ENCODE measurements at places on chromosomes 11 and 22.

DNA sequence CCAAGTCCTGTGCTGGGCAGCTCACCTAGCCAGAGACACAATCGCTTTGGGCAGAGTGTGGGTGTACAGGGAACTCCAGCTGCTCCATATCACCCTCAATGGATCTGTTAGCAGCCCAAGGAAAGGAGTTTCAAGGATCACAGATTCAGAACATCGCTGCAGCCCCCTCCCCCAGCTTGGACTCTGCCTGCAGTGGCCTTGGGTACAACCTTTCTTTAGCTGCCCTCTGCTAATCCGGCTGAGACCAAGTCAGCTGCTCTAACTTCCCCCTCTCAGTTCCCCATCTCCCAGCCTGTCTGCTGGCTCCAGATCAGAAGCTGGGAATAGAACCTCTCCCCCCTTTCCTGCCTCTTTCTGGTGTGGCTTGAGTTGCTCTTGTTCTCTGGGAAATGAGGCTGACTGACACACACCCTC is 1.3 kb downstream of the TMEM86A start:
- DNase-seq: no peak

DNA sequence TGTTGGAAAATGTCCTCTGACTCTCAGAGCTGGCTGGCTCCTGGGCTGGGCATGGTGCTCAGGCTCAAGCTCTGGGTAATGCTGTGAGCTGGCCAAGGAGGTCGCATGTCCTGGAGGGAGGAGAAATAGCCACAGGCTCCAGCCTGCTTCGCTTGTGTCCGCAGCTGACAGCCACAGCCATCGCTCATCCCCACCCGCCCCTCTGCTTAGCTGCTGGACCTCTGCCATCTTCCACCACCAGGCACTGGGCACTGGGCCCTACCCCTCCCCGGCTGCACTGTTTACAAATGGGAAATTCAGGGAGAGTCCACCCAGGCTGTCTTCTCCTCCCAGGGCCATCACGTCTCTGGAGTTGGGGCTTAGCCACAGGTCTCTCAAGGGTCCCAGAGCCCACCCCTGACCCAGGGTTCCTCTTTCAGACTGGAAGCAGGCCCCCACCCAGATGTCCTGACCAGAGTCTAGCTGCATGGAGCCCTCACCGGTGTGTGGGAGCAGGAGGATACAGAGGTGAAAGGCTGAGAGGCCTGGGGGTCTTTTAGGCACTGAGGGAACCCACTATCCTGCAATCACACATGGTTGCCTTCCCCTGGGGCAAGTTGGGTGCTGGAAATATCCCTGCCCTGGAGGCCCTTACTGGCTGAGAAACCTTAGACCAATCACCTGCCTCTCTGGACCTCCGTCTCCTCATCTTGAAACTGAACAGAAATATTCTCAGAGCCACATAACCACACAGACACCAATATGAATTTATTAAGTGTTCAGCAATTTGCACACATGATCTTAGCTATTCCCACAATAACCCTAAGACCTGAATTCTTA is 62.7 kb downstream of the CD82 start:
- DNase-seq: no peak

DNA sequence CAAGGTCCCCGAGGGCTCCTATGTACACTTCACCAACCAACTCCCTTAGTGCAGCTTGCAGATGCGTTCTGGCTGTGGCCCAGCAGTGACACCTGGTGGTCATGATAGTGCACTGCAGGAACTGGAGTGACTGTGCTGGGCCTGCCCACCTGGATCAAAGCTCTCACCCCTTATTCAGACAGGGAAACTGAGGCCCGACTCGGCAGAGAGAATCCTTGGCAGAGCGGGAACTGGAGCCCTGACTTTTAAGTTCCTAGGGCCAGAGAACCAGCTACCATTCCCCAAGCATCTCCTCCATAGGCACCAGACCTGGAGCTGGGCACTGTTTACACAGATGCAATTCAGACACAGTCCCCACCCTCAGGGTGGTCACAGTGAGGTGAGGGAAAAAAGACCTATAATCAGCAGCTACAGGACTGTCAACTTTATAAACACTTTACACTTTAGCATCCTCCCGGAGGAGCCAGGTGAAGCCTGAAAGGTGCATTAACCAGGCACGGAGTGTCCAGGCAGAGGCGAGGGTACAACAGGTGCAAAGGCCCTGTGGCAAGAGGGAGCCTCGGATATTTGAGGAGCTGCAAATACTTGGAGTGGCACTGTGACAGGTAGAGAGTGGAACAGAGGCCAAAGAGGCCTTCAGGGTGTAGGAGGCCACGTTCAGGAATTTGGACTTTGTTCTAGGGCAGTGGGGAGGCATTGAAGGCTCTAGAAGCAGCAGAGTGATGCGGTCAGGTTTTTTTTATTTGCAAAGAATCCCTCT is 22.0 kb downstream of the RHBDD3 start:
- DNase-seq: peak; percentile 43

GRCh38 chr11:27635567-27636037 is 64.7 kb downstream of the BDNF start:
- no peak for DNase-seq

GRCh38 chr11:34086554-34087283 is 18.7 kb upstream of the NAT10 start:
- DNase-seq: no peak

DNA sequence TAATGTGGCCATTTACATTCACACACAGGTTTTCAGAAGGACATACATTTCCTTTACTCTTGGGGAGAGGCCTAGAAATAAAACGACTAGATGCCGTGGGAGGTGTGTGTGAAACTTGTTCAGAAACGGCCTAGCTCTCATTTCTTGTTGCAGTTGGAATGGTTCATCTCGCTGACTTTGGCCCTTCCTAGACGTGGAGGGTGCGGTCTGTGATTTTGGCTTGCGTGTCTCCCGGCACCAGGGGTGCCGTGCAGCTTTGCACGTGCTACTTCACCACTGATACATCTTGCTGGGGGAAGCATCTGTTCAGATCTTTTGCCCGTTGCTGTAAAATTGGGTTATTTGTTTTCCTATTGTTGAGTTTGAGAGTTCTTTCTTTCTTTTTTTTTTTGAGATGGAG is 3.1 kb upstream of the PRR33 start:
- no peak for DNase-seq
